Dermis blood vessel endothelial cell (primary cell): ENCODE measurements at places on chromosomes 7 and 10.
A peak's percentile ranks its signal among the peaks of the same experiment; 100 is the strongest.

DNA sequence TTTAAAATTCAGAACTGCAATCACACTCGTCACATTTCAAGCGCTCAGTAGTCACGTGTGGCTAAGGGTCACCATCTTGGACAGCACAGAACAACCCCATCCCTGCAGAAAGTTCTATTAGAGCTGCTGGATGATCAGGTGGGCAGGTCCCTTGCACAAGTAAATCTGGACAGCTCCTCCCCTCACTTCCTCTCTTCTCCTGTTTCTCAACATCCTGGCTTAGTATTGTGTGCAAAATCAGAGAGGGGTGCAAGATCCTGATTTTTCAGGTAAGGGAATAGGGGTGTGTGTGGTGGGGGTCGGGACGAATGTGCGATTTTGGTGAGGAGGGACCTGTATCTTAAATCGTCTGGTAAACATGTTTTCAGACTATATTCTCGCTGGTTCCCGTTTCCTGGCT is at the start of gene GIMAP4:
Gene GIMAP4, plus strand, starts transcription at position 222 of the 400 bp plus-strand sequence. CDS start 2,512 bp downstream, outside the sequence.
- peak; percentile 71 for DNase-seq

- no peak for DNase-seq
These were observed 58.9 kb downstream of the ABI1 start for GRCh38 chr10:26801831-26802230.

DNA sequence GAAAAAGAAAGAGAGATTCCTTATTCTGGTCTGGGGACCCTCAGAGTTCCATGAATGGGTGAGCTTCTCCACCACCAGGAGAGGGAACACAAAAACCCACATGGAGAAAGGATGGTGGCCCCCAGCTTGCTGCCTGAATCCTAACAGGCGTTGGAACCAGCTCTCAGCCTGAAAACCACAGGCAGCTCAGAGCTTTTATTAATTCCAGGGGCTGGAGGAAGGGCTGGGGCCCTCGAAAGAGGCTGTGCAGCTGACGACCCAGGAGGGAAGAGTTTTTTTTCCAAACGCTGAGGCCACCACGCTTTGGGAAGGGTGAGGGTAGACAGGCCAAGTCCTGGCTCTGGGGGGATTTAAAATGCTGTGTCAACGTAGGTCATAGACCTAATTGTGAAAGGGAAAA is 10.8 kb upstream of the ELN start:
- no peak for DNase-seq

- DNase-seq = no peak
These were observed 116.7 kb downstream of the TCF7L2 start for GRCh38 chr10:113066561-113067312.

GRCh38 chr7:75639071-75639885 is 99.5 kb downstream of the HIP1 start:
- peak; percentile 60 for DNase-seq

DNA sequence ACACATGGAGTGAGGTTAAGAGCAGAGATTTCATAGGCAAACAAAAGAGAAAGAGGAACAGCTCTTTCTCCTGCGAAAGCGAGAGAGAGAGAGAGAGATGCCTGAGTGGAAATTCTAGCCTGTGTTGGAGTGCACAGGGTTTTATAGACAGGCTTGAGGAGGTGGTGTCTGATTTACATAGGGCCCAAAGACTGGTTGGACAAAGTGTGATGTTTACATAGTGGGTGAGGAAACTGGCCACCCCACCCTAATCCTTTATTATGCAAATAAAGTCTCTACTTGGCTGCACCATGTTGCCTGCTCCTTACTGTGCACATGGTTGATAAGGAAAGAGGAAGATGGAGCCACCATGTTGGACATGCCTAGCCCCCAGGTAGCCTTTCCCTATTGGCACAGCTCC is 967.8 kb upstream of the SORCS1 start:
- no peak for DNase-seq

DNA sequence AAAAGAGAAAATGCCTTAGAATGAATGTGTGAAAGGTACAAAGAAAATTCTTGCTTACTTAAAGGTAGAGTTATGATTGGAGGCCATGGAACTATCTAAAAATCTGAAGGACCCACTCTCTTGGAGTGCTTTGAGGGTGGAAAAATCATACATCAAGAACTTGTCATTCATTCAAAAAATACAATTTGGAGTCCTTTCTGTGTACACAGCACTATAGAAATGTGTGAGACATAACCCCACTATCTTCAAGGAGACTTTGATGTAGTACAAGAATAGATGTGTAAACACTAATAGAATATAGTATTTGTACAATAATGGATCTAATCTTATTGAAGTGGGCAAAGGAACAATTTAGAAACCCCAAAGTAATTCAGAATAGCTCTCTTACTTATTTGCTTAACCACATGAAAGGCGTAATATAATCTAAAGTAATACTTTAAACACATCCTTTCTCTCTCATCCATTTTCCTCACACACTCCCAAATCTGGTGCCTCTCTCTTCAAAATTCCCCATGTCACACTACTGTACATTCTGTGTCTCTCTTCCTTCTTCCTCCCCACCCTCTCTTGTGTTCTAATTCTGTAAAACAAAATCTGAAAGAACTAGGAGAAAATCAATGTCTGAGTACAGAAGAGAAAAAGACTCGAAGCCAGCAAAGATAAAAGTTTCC is 166.7 kb downstream of the DNAJB9 start:
- no peak for DNase-seq

DNA sequence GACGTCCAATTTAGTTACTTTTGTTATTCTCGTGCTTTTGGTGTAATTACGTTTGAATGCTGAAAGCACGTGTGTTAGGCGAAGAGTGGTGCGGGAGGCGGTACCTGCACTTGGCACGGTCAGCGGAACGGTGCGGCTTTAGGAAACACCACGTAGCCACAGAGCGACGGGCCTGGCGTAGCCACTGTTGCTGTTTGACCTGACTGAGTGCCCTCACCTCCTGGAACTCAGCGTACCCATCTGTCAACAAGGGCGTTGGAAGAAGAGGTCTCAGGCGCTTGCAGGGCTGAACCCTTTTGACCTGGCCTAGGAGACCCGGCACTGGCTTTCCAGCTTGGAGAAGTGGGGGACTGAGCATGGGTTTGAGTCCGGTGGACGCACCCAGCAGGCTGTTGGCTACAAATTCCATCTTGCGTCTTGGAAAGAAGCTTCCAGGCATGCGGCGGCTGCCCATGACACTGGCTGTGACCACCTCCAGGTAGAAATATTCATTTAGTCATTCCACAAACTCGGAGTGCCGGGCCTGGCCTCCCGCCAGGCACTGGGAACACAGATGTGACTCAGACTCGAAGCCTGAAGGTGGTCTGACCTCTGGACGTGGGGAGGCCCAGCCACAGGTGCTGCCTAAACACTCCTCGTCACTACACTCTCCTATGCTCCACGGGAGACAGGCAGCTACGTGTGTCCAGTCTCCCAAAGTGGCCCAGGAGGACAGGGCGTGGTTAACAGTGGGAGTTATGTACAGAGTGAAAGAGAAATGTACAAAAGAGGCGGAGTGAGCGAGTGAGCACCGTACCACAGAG is 22.2 kb downstream of the FAM20C start:
- peak; percentile 34 for DNase-seq

GRCh38 chr7:3439333-3440030 is 138.4 kb downstream of the SDK1 start:
- peak; percentile 84 for DNase-seq

GRCh38 chr10:71009126-71009525 is 120.8 kb upstream of the PCBD1 start:
- DNase-seq = no peak

DNA sequence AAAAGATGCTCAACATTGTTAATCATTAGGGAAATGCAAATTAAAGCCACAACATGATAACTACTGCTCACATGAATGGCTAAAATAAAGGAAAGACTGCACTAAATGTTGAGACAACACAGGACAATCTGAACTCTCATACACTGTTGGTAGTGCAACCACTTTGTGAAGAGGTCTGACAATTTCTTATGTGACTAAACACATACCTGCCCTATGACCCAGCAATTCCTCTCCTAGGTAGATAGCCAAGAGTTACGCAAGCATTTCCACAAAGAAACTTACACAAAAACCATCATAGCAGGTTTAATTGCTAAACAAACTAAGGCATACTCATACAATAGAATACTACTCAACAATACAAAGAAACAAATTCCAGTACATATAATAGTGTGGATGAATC is 41.8 kb upstream of the HERPUD2 start:
- DNase-seq = no peak

- DNase-seq = no peak
These were observed 109.2 kb upstream of the AGK start for GRCh38 chr7:141441837-141442627.

GRCh38 chr10:86535132-86535882 is 13.7 kb upstream of the WAPL start:
- DNase-seq = peak; percentile 11

- no peak for DNase-seq
These were observed 92.4 kb upstream of the KMT2E start for GRCh38 chr7:104921596-104921995.

DNA sequence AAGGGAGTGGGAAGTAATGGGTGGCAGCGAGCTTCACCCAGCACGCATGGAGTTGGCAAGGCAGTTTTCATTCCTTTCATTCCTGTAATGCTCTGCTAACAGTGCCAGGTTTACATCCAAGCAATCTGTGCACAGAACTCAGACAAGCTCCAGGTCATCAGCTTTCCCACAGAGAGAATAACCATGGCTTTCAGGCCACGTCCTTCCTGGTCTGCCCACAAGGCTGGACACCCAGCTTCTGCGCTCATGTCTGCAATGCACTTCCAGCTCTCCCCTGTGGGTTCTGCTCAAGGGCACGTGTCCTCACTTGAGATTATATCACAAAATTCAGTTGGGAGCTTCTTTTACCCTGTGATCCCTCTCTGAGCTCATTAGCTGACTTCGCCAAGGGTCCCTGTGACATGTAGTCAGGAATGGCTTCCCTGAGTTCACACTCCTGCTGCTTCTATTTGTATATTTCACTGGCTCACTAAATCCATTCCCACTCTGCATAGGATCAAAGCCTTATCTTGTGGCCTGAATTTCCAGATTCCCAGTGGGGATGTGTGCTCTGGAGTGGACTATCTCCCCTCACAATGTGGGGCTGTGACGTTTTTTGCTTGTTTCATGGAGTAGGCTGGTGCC is 18.6 kb downstream of the AKR1C2 start:
- no peak for DNase-seq

GRCh38 chr7:51289623-51290303 is 26.8 kb downstream of the COBL start:
- DNase-seq = no peak

DNA sequence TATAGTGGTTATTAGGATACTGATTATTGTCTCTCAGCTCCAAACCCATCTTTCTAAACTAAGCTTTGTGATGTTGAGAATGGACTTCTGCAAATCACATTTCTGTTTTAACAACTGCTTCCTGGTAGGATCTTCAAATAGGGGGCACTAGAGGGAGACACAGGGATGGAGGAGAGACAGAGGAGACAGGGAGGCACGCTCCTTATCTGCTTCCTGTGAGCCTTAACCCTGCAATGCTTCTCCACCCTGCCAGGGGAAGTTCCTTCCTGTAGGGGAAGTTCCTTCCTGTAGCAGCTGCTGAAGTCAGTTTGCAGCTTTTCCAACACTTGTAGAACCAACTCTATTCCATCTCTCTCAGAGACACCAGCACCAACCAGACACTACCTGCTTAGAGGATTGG is 847.2 kb downstream of the CCSER2 start:
- no peak for DNase-seq

- DNase-seq = no peak
These were observed 27.8 kb downstream of the CRHR2 start for GRCh38 chr7:30654296-30655090.

DNA sequence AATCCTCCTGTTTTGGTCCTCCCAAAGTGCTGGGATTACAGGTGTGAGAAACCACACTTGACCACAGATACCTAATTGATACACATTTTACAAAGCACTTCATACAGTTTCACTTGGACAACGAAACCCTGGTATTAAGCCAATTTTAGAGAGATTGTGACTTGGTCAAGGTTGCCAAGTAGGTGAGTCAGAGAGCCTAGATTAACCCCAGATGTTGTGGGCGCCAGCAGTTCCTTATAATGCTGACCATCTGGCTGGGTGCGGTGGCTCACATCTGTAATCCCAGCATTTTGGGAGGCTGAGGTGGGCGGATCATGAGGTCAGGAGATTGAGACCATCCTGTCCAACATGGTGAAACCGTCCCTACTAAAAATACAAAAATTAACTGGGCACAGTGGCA is 4.9 kb upstream of the PHKG1 start:
- peak; percentile 18 for DNase-seq

- no peak for DNase-seq
These were observed 208.6 kb downstream of the SKAP2 start for GRCh38 chr7:26655781-26656180.

- peak; percentile 86 for DNase-seq
These were observed 201.3 kb downstream of the REEP3 start for GRCh38 chr10:63722537-63722936.

DNA sequence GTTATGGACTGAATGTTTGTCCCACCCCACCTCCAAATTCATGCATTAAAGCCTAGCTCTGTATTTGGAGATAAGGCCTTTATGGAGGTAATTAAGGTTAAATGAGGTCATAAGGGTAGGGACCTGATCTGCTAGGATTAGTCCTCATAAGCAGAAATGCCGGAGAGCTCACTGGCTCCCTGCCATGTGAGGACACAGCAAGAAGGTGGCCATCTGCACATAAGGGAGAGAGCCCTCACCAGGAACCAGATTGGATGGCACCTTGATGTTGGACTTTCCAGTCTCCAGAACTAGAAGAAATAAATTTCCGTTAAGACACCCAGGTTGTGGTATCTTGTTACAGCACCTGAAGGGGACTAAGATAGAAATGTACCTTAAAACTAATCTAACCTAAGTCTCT is 816.1 kb upstream of the C7orf33 start:
- DNase-seq = no peak

DNA sequence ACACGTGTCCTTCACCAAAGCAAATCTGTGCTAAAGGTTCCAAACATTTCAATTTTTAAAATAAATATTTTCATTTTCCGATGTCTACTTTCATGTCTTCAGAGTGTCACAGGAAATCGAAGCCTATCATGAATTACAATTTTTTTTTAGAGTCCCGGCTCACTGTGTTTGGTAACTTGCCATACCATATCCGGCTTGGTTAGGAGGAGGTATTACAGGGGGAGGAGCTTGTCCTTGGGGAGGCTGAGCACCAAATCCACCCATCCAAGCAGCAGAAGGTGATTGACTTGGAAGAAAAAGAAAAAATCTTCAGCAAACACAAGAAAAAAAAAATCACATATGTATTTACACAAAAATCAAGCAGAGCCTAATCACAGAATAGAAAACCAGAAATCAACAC is 21.3 kb downstream of the TIAL1 start:
- peak; percentile 43 for DNase-seq
